ENCODE measurements at places on chromosomes 11 and 22. TPM values are rescaled to one million over a fixed set of nuclear protein-coding genes. Genes with fewer than 3 reads are reported as not detected.

DNA sequence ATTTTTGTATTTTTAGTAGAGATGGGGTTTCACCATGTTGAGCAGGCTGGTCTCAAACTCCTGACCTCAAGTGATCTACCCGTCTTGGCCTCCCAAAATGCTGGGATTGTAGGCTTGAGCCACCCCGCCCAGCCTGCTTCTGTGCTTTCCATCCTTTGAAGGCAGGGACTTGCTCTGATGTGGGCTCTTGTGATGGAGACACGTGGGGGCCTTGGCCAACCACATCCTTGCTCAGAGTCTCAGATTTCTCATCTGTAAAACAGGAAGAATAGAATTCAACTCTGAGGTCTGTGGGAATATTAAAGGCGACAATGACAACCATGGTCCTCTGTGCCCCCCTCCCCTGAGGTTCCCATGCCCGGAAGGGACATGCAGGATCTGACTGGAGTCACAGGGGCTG, 3.8 kb upstream of the GGA1 start:
- DNase-seq, result no peak
- H3K4me1 ChIP-seq, result peaks cover 15% of the 10 kb centered on the region
- no peaks in the 10 kb centered on the region for H3K36me3 ChIP-seq
- H3K27me3 ChIP-seq, result no peaks in the 10 kb centered on the region
- H3K27ac ChIP-seq, result no peak overlapping the region

- H3K36me3 ChIP-seq, result no peaks in the 10 kb centered on the region
- H3K27me3 ChIP-seq, result no peaks in the 10 kb centered on the region
- no peak for DNase-seq
- no peaks in the 10 kb centered on the region for H3K4me1 ChIP-seq
- no peak overlapping the region for H3K27ac ChIP-seq
- H3K4me3 ChIP-seq, result no peak overlapping the region
These were observed 7.0 kb downstream of the OR51B5 start for GRCh38 chr11:5336331-5336730.

DNA sequence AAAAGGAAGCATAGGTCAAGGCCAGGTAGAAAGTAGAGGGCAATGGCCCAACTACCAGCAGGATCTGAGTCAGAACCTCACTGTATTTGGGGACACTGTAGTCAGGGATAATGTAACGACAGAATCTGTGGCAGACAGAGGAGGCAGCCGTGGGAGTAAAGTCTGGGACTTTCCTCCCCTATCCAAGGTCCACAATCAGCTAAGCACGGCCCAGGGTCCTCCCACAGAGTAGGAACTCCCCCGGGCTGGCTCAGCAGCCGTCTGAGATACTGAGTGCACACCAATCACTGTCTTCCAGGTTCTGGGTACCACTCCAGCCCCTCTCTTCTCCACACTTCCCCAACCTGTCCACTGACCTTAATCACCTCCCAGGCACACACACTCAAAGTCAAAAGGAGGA, 3.2 kb downstream of the IGSF9B start:
- H3K4me3 ChIP-seq, result no peak overlapping the region
- H3K27me3 ChIP-seq, result peaks cover 79% of the 10 kb centered on the region
- no peak for DNase-seq
- H3K36me3 ChIP-seq, result no peaks in the 10 kb centered on the region

GRCh38 chr22:41445129-41446056, 1.2 kb downstream of the TOB2 start:
- H3K27me3 ChIP-seq, result no peaks in the 10 kb centered on the region
- peak overlapping the region; percentile 39 for H3K4me3 ChIP-seq
- DNase-seq, result peak; percentile 22
- H3K4me1 ChIP-seq, result peaks cover 3% of the 10 kb centered on the region
- H3K36me3 ChIP-seq, result no peaks in the 10 kb centered on the region

TMEM191B gene
- 0.40 TPM for total RNA-seq

Measured in hepatocyte (in vitro differentiated cells).